Fibroblast of the aortic adventitia (primary cell): ENCODE measurements at places on chromosomes 12 and 14.

DNA sequence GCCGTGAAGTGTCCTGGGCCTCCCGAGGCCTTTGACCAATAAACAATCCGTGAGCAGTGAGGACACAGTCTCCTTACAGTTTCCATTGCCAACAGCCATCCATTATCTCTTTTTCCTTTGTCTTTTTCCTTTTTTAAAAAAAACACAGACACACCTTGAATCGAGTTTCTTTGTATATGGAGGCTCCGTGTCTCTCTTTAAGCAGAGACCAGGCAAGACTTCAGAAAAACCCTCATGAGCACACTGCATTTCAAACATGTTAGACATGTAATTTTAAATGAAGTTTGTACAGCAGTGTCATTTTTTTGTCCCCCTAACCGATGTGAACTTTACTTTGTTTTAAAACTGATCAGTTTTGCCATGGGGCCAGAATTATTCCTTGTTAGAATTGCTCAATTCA is 111.1 kb downstream of the SPTSSA start:
- no peak for DNase-seq

DNA sequence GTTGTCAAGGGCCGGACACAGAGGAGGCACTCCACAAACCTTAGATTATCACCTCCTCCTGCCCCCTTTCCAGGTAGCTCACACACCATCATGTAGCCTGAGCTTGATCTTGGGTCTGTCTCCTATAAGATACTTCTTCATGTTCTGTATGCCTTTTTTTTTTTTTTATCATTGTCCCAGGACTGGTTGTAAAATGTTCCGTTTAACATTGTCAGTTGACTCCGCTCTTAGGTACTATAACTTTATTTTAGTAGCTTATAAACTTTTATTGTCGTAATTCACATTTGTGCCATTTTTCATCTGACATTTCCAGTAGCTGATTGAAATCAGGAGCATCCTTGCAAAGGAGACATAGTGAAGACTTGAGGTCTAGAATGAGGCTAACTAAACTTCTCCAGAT is 79.9 kb downstream of the SLC15A5 start:
- no peak for DNase-seq

GRCh38 chr12:71142016-71142415 is 15.8 kb downstream of the TSPAN8 start:
- DNase-seq = peak; percentile 43

- DNase-seq = no peak
Measured at GRCh38 chr12:7656121-7656520, 9.6 kb downstream of the APOBEC1 start.

DNA sequence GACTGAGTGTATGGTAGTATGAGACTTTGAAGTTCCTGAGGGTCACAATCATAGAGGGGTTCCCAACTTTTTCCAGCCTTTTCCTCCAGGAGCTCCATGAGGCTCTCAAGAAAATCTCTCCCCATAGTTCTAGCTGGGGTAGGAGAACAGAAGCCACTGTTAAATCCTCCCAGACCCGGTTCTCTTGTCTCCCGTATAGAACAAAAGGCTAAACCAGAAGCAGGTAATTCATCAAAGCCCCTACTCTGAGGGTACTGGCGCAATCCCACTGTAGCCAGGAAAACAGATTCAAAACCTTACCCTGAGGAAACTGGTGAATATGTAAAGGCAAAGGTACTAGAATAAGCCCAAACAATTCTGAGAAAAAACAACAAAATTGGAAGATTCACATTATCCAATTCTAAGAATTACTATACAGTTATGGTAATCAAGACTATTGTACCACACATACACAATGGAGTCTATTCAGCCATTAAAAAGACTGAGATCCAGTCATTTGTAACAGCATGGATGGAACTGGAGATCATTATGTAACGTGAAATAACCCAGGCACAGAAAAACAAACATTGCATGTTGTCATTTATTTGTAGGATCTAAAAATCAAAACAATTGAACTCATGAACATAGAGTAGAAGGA is 20.5 kb downstream of the OR8S1 start:
- no peak for DNase-seq

DNA sequence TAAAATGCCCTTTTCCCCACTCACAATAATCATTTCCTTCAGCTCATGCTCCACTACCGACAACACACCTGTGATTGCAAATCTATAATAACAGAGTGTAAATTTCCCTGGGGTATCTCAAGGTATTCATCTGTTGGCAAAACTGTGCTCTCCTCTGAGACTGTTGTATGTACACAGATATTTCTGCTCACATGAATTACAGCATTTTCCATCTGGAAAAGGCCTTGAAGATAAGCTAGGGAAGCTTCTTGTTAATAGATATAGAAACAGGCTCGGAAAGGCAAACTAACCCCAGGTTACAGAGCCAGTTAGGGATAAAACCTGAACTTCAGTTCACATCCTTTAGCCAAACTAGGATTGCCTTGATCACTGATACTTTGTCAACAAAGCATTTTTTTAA is 210.4 kb upstream of the KRR1 start:
- DNase-seq = no peak

GRCh38 chr12:128079446-128079845 is 187.5 kb upstream of the TMEM132C start:
- no peak for DNase-seq

- DNase-seq = peak; percentile 16
Measured at GRCh38 chr14:100675699-100676684, 50.7 kb upstream of the DLK1 start.

- DNase-seq = no peak
Measured at GRCh38 chr12:32030676-32031075, 71.5 kb downstream of the RESF1 start.

DNA sequence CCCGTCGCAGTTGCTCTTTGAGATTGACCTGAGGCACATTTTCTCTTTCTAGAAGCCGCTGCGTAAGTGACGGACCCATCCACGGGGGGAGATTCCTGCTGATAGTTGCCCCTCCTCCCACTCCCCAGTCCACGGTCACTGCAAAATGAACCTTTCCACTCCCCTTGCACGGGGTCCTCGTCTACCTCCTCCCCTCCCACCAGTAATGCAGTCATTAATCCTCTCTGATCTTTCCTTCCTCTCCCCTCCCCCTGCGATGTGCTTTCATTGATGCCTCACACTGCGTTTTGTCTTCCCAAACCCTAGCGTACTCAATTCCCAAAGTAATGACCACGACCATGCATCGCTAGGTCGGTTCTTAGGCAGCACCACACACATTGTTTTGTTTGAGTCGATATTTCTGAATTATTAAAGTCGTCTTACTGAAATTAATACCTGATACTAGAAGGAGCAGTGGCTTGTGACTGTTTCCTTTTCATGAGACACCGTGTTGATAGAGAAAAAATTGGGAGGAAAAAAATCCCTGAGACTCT is 857 bp downstream of the ETNK1 start:
- peak; percentile 36 for DNase-seq

- no peak for DNase-seq
Measured at GRCh38 chr14:47490353-47490752, 185.1 kb downstream of the MDGA2 start.

- peak; percentile 79 for DNase-seq
Measured at GRCh38 chr12:56158926-56159461, 835 bp downstream of the MYL6 start.

GRCh38 chr12:20523658-20524057 is 155.3 kb downstream of the PDE3A start:
- peak; percentile 33 for DNase-seq

GRCh38 chr12:65279369-65280112 is 1.1 kb downstream of the MSRB3 start:
- DNase-seq = peak; percentile 23

DNA sequence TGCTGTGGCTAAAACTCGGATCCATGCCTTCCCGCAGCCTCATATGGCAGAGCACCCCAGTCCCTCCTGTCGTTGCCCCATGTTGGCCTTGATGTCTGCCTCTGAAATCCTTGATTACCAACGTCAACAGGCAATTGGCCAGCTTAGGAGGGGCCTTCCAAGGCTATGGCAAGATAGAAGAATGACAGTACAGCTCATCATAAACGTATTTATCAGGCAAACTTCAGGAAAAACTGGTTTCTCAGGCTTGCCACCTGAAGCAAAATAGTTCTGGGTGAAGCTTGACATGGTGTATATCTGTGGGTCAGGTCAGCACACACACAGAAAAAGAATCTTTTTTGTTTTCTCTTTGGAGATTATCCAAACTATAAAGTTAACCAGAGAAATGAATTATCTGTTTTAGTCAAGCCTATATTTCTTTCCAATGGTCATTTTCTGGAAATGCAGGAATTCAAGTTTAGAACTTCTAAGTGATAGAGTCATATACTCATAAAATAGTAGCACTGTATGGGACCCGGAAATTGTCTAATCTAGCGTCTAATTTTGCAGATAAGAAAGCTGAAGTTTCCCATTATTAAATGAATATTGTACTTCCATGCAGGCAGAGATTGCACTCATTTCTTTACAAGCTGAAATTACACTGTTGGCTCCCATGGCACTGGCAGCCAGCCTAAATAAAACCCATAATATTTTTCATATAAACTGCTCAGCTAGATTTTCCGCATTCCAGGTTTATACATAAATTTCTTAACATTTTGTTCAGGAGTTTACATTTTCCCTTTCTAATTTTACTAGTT is 24.4 kb upstream of the DUSP16 start:
- no peak for DNase-seq

DNA sequence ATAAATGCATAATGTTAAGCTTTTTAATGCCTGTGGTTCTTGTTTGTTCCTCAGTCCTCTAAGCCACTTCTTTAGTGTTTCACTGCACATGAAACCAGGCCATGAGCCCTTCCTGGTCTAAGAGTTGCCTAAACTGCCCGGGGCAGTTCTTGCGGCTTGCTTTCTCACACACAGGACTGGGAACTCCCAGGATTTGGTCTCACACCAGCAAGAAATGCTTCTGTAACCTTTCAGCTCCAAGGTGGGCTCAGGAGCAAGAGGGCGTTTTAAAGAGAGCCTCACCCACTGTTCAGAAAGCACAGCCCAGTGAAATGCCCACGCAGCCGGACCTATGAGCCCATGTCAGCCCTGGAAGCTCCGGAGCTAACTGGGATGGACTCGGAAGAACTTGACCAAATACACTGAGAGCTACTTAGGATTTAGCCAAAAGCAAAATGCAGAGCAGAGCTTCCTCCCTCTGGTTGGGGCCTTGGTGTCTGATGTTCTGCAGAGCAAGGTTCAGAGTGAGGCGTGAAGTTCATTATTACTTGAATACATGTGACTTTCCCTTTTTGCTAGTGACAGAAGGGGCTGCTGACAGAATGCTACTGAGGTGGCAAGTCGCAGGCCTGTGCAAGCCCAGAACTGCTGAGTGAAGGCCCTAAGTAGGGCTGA is 23.4 kb downstream of the SLC25A29 start:
- DNase-seq = no peak

DNA sequence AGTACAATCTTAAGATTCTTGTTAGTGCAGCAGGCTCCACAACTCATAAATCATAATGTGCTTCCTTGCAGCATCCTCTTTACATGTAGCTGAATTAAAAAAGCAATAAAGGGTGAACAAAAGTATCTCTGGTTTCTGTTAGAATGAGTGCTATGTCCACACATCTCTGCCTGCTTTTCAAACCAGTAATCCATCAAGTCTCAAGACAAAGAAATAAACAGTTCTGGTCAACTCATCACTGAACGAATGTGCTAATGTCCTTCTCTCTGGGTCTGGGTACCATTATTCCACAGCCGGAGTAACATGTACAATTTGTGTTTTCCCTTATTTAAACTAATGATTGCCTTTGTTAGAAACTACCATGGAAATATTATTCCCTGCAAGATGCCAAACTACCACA is 273.0 kb upstream of the USP15 start:
- DNase-seq = no peak

DNA sequence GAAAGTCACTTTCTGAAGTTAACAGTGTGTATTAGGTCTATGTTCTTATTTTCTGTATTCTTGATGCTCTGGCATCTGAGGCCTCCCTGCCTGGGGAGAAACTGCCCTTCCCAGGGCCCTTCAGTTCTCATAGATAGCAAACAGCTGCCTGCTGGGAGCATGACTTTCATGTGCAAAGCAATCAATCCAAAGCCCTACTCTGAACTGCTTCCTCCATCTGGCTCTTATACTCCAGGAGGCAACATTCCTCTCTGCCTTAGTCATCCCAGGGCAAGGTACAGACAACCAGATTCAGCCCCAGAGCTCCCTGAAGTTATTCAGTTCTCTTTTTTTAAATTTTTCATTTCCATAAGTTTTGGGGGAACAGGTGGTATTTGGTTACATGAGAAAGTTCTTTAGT is 41.7 kb upstream of the RIN3 start:
- DNase-seq = peak; percentile 72

GRCh38 chr12:43692064-43692463 is 66.5 kb downstream of the PUS7L start:
- peak; percentile 20 for DNase-seq

- peak; percentile 38 for DNase-seq
Measured at GRCh38 chr14:23567186-23568020, at the start of gene AP1G2. AP1G2 (minus strand) TSS chr14:23567791; CDS start chr14:23567314, 477 bp downstream.

GRCh38 chr12:34289431-34290380 is 267.4 kb downstream of the ALG10 start:
- no peak for DNase-seq

DNA sequence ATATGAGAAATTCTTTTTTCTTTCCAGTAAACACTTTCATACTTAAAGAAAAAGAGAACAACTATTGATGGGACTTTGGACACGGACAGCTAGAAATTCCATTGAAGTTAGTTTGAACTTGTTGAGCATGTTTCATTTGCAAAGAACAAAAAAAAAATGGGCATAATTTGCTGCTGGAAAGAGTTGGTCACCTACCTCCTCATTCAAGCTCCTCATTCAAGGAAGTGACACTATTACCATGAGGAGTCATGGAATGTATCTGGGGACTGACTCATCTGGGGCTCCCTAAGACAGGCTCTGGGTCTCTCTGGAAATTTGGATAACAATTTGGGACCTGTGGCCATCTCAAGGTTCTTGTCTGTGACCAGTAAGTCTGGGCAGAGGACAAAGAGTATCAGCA is 50.4 kb downstream of the KICS2 start:
- DNase-seq = peak; percentile 51
